ENCODE measurements at places on chromosomes 16 and 17.

- DNase-seq = no peak
Observed at GRCh38 chr16:70391881-70392481, 45.3 kb downstream of the DDX19A start.

GRCh38 chr17:1555651-1556471, 6.7 kb downstream of the PITPNA start:
- no peak for DNase-seq

DNA sequence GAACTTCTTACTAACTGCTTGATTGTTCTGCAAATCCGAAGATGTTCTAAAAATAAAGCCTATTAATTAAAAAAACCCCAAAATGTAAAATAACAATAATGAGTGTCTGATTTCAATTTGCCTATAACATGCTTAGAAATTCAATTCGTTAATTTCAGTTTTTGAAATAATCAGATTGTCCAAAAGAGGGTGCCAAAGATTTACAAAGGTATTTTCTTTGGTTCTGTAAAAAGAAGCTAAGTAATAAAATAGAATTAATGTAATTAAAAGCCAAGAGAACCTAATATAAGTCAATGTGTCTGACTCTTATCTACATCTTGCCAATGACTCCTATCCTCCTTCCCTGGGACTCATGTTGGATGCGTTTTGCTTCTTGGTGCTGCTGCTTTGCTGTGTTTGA, 75.0 kb upstream of the CPHXL start:
- DNase-seq = no peak

GRCh38 chr17:79777120-79777893, 641 bp upstream of the CBX2 start:
- DNase-seq = no peak

DNA sequence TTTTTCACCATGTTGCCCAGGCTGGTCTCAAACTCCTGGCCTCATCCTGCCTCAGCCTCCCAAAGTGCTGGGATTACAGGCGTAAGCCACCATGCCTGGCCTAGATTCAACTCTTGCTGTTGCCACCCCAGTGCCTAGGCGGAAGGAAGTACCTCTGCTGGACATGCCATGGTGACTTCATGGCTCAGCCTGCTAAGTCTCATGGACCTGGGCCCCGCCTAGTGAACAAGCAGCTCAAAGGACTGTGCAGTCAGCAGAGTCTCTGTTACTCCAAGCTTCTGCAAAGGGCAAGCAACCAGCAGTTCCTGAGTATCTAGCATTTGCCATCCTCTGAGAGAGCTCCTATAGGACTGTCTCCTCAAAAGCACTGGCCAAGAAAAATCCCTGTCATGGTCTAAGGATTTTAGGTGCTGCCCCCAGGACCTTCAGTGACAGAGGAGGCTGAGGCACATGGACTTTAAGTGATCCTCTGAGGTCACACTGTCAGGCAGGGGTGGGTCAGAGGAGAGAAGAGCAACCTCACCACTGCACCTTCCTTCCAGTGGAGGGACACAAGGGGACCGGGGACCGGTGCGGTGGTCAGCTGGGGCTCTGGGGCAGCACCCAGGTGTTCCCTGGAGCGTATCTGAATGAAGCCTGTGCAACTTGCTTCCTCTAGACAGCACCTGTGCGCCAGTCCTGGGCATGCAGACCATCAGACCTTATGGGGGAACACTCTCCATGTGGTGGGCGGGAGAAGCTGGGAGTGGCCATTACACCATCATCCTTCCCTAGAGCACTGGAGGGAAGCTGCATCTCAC, 71.3 kb downstream of the IL21R start:
- no peak for DNase-seq

DNA sequence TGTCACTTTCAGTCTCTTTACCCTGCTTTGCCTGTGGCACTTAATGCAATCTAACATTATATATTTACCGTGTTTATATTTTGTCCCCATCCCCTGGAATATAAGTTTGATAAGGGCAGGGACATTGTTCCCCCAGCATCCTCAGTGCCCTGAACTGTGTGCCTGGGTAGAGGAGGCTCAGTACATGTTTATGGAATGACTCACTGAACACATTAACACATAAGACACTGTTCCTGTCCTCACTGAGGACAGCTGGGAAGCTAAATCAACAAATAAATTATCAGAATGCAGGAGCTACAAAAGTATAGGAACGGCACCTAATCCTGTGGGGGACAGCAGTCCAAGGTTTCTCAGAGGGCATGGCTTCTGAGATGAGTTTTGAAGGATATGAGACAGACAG, 27.8 kb downstream of the GRIN2A start:
- DNase-seq = no peak

Data from stimulated activated CD4-positive, alpha-beta T cell treated with anti-CD3 and anti-CD28 coated beads, Interleukin-15, amount 100 ng/mL, for 48 hours (primary cell).